Stimulated activated CD4-positive, alpha-beta T cell treated with anti-CD3 and anti-CD28 coated beads, Interleukin-2, amount 100 ng/mL, for 48 hours (primary cell): ENCODE measurements at places on chromosomes 6 and 20.

DNA sequence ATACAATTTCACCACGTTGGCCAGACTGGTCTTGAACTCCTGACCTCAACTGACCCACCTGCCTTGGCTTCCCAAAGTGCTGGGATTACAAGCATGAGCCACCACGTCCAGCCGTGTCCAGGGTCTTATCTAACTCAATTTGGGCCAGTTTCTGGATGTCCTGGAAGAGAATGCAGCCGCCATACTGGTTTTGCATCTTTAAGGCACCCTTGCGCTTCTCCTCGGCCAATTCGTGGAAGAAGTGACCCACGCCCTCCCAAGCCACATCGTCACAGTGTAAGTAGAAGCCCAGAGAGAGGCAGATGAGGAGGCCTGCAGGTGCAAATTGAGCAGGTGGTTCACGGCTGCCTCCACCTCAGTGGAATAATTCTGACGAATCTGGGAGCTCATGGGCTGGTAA, 3.7 kb upstream of the ZNF335 start:
- no peak for DNase-seq

- DNase-seq: no peak
Observed at GRCh38 chr6:5184878-5185277, 75.9 kb downstream of the LYRM4 start.

GRCh38 chr6:83252719-83253118, 59.6 kb downstream of the RWDD2A start:
- no peak for DNase-seq

DNA sequence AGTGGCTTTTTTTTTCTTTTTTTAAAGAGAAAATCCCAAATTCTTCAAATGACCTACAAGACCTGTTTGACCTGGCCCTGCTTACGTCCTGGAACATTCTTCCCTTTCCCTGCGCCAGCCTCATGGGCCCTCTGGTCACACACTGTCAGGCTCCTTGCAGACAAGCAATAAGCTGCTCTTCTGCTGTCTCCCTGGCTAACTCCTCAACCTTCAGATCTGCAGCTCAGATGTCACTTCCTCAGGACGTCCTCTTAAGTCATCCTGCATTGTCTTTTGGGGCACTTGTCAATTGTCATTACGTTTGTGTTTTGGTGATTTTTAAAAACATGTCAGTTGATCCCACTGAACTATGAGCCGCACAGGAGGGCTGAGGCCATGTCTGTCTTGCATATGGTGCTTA, 28.9 kb upstream of the SLC35D3 start:
- DNase-seq: no peak

GRCh38 chr20:63397155-63397843, 36.1 kb upstream of the CHRNA4 start:
- DNase-seq: no peak

GRCh38 chr6:79073888-79074287, 4.2 kb downstream of the PHIP start:
- DNase-seq: no peak
